ENCODE measurements at places on chromosomes 7 and 10.
A peak's percentile ranks its signal among the peaks of the same experiment; 100 is the strongest.

GRCh38 chr10:47319784-47320183 is 2.5 kb upstream of the GDF2 start:
- no peak for DNase-seq

- no peak for DNase-seq
These were observed 32.6 kb downstream of the NUDT1 start for GRCh38 chr7:2274666-2275065.

GRCh38 chr7:163971-164881 is 28.1 kb upstream of the FAM20C start:
- no peak for DNase-seq

- DNase-seq, result peak; percentile 84
These were observed 114.8 kb upstream of the ARID5B start for GRCh38 chr10:61786728-61787127.

- no peak for DNase-seq
These were observed 1.7 kb downstream of the SHTN1 start for GRCh38 chr10:117003336-117003735.

Data from urothelium cell line (cell line).